ENCODE measurements at places on chromosomes 3 and 15.

GRCh38 chr3:98199020-98199419 lies 32.5 kb downstream of the OR5H15 start:
- no peak for DNase-seq

GRCh38 chr3:111863942-111864694 lies 5.1 kb downstream of the PHLDB2 start:
- no peak for DNase-seq

DNA sequence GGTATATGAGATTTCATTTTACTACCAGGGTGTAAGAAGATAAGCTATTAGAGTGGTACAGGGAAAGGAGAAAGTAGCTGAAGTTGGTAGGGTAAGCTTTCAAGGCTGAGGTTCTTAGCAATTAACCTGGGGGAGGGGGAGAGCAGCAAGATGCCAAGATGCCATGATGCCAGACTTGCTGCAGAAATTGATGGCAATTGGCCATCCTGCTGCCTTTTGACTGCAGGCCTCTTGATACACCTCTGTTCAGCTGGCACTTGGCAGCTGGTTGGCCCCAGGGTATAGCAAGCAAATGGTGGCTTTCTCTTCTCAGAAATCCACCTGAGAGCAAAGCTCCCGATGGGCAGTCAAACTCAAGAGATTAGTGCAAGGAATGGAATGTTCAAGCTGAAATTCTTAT lies 21.4 kb upstream of the DPH6 start:
- DNase-seq: no peak

DNA sequence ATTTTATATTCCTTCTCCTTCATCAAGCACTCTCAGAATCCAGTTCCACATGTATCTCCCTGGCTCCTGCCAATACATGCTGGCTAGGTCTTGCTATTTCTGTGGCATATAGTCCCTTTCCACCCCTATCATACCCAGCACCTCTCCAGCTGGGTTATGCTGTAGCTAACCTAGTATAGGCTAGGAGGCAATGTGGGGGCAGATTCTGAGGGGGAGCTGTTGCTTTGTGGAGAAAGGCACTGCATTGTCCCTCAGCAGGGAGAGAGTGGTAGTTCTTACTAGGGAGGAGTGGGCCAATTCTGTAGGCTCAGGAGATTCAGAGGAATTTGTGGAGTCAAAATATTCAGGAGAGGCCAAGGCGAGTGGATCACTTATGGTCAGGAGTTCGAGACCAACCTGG lies 39.4 kb upstream of the UBL7 start:
- no peak for DNase-seq

GRCh38 chr3:123320221-123320620 lies 118.5 kb downstream of the SEC22A start:
- DNase-seq: no peak

DNA sequence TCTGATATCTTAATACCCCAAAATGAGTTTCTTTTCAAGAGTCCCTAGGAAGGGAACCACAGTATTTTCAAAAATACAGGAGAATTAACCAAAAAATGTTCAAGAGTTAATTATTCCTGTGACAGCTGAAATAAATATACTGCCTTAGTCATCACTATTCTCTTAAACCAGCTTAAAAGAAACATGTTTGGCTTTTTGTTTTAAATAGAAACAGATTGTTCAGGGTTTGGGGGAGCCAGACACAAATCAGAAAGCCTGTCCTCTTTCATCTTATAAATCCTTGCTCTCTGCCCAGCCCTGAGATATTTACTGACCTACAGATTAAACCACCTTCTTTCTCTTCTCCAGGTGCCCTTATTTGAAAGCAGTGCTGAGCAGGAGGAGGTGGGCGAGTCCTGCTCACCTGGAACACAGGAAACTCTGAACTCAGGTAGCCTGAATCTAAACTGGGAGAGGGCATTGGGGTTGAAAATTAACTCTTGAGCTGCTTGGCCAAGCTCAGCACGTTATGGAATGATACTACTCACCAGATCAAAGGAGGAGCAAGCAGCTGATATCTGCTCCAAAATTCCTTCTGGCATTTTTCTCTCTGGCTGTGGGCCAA lies 84.1 kb upstream of the SPRED1 start:
- no peak for DNase-seq

- DNase-seq: no peak
Measured at GRCh38 chr3:126342991-126343648, 14.1 kb downstream of the KLF15 start.

GRCh38 chr3:52860424-52860768 lies 25.6 kb upstream of the MUSTN1 start:
- no peak for DNase-seq

DNA sequence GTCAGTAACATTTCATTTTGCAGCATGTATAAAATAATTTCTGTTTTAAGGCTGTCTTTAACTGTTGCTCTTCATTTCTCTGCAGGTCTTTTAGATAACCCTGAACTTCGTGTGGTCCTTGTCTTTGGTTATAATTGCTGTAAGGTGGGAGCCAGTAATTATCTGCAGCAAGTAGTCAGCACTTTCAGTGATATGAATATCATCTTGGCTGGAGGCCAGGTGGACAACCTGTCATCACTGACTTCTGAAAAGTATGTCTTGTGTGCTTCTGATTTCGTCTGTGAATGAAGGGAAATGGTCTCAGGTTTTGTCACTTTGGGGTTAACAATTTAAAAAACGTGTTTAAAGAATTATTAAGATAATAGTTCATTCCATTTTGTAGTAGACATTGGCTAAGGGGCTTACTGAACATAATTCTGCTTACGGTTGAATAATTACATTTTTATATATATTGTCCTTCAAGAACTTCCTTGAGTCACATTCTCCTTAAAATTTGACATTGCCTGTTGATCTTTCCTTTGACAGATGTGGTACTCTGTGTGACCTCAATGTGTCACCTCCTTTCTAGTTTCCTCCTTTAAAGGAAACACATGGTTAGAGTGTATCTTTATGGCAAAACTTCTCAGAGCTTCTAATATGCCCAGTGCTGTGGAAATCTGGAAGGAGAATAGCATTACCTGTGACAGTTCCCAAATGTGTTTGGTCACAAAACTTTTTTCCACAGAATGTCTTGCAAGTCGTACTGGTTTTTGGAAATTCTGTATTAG lies 26.3 kb downstream of the FBXO22 start:
- no peak for DNase-seq

GRCh38 chr3:73385568-73385967 lies 239.2 kb downstream of the PDZRN3 start:
- no peak for DNase-seq

DNA sequence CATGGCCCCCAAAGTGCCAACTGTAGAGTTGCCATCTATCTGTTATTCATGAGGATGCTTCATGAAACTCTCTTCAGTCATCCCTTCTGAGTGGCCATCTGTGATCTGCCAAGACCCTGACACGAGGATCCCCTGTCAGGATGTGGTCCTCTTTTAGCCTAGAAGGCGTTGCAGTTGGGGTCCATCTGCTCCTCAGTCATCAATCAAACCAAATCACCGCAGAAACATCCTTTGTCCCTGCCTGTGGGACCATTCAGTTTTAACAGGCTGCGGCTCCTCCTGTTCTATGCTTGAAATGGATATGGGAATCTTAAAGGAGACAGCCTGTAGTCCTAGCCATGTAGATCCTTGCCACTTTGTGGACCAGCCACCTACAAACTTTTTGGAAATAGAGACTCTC lies 5.9 kb upstream of the RPS27L start:
- no peak for DNase-seq

DNA sequence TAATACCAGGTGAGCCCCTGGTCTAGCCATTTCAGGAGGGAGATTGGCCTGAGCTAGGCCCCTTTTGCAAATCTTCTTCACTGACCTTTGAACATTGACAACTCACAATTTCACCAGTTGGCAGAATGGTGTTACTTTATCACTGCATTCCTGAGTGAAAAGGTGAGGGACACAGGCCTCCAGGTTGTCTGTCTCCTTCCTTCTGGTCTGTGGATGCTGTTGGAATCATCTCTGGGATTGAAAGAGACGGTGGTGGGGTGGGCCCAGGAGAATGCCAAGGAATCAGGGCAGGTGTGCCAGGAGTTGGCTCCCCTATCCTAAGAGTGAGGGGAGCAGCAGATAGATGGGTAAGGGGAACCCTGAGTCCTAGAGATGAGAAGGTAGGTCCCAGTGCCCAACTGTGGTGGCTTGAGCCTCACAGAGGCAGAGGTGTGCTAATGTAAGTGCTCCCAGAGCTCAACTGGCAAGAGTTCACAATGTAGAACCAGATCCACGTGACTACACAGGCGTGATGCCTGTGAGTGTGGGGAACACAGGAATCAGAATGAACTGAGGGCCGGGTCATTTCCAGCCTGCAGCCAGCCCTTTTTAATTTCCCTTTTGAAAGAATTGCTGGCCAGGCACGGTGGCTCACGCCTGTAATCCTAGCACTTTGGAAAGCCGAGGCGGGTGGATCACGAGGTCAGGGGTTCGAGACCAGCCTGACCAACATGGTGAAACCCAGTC lies 11.2 kb downstream of the C3orf62 start:
- no peak for DNase-seq

- DNase-seq: no peak
Measured at GRCh38 chr3:99330924-99331532, 307.4 kb upstream of the COL8A1 start.

GRCh38 chr15:42921342-42921731 lies 759 bp upstream of the TTBK2 start:
- no peak for DNase-seq

GRCh38 chr15:38701149-38701548 lies 136.5 kb upstream of the RASGRP1 start:
- DNase-seq: no peak
